ENCODE measurements at places on chromosomes 6 and 20.

- DNase-seq, result no peak
Measured at GRCh38 chr20:36988494-36988966, 37.0 kb upstream of the SAMHD1 start.

- no peak for DNase-seq
Measured at GRCh38 chr6:99241905-99242534, 107.5 kb downstream of the FAXC start.

GRCh38 chr20:1933465-1933870 lies 38.3 kb downstream of the SIRPA start:
- no peak for DNase-seq

GRCh38 chr6:126614642-126615504 lies 275.0 kb downstream of the CENPW start:
- DNase-seq, result no peak

DNA sequence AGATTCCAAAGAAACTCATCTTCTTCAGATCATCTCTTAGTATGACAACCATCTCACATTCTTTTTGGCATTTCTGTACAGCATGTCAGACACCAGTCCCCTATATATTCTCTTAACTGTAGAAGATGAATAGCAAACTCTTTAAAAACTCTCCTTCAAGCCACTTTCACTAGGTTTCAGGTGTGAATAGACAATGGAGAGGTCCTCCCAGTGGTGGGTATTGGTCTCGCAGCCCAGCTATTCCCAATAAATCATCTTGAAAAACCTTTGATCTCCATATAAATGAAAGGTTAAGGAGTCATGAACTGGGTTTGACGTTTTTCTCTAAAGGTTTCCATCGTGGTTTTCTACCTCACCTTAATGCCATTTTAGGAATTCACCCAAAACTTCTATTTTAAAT lies 180.0 kb downstream of the GJA1 start:
- no peak for DNase-seq

DNA sequence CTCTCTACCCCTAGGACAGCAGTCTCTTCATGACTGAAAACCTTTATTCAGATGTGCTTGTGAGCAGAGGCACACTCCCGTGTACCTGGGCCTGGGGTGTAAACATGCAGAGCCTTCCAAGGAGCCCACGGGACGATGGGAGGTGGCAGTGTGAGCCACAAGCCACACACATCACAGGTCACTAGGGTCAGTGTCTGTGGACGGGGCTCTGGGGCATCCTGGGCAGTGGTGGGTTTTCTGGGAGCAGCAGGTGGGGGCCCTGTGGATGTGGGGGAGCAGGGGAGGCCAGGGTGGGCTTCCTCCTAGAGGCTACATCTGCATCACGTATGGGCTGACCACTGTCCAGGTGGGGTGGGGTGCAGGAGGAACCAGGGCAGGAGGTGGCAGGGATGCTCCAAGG lies 16.7 kb upstream of the TTLL2 start:
- DNase-seq, result no peak

- no peak for DNase-seq
Measured at GRCh38 chr6:49463612-49463967, 420 bp downstream of the CENPQ start.

DNA sequence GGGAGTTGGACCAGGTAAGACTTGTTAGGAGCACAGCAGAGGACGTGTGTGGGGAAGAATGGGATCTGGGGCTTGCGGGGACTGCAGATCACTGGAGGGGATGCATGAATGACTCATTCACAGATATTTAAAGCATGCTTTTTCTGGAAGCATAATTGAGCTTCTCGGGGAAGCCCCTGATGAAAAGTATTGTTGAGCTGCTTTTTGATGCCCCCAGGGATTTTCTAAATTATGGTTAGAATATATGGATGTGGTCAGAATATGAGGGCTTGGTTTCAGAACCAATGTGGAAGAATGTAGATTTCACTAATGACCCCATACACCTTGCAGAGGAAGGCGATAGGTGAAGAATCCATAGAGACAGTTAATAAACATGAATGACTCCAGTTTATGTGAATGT lies 36.1 kb downstream of the GMPR start:
- DNase-seq, result no peak

DNA sequence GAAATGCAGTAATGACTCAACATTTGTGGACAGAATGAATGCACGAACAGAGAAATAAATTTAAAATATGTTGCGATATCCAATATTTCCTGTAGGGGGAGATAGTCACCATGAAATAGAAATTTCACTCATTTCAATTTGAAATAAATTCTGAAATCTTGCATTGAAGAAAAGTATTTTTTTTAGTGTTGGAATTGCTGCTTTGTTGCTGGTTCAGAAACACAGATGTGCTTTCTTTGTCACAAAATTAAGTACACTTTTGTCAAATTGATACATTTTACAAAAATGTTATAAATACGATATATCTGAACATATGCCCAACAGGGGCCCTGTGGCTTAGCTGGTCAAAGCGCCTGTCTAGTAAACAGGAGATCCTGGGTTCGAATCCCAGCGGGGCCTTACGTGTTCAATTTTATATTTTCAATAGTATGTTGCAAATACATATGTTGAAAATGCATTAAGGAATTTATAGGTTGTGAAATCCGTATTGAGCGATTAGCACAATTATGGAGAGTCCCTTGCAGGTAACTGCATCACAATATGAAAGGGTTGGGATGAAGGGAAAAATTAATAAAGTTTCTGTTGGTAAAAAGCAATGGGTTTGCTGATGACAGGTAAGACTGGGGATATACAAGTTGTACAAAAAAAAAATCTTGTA lies 85.4 kb upstream of the PRSS16 start:
- DNase-seq, result no peak

GRCh38 chr6:159984268-159984786 lies 15.4 kb downstream of the IGF2R start:
- DNase-seq, result no peak

GRCh38 chr20:4985658-4986057 lies 15.7 kb downstream of the SLC23A2 start:
- no peak for DNase-seq

Data from hippocampal formation (tissue), 2 donors.